ENCODE measurements at places on chromosomes 7 and 10. TPM values are rescaled to one million over a fixed set of nuclear protein-coding genes. Genes with fewer than 3 reads are reported as not detected.

GRCh38 chr10:126185676-126186447 is 202.4 kb downstream of the ADAM12 start:
- H3K36me3 ChIP-seq = no peaks in the 10 kb centered on the region
- H3K27me3 ChIP-seq = no peaks in the 10 kb centered on the region
- no peak for DNase-seq
- no peak overlapping the region for H3K27ac ChIP-seq

DNA sequence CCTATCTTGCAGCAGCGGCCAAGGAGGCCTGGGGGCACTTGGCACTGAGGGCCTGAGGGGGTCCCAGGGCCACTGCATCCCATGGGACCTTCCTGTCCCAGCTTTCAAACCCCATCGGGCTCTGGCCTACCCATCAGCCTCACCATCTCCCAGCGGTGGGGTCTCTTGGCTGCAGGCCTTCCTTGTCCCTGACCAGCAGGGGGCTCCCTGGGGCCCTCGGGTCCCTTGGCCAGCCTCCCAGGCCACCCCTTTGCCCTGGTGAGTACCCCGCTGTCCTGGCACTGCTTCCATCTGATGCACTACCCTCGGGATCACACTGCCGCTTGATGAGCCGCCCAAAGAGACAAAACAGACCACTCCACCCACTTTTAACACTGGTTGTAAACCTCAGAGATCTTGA is 43.5 kb downstream of the YKT6 start:
- no peaks in the 10 kb centered on the region for H3K4me1 ChIP-seq
- no peaks in the 10 kb centered on the region for H3K27me3 ChIP-seq
- no peak overlapping the region for H3K4me3 ChIP-seq
- DNase-seq = no peak
- H3K27ac ChIP-seq = no peak overlapping the region
- no peaks in the 10 kb centered on the region for H3K36me3 ChIP-seq

DNA sequence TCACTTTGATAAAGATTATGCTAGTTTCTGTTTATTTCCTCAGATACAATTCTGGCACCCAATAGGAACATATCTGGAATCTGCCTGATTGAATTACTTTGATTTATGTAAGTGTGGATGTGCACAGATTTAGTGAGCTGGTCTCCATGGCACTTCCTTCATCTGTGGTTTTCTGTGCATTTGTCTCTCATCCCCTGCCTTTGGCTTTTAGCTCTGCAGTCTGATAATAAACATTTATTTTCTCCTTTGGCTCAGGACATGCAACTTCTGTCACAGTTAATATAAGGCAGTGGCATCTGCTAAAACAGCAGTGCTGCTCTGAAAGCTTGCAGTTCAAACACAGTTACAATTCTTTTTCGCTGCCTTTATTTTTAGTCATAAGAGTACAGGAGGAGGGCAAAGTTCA is 273.7 kb upstream of the CHRM2 start:
- no peak overlapping the region for H3K4me3 ChIP-seq
- no peak overlapping the region for H3K27ac ChIP-seq
- no peaks in the 10 kb centered on the region for H3K4me1 ChIP-seq
- no peak for DNase-seq

- no peak for DNase-seq
- H3K4me1 ChIP-seq = peaks cover 4% of the 10 kb centered on the region
- no peak overlapping the region for H3K27ac ChIP-seq
- no peaks in the 10 kb centered on the region for H3K27me3 ChIP-seq
Observed at GRCh38 chr7:40720416-40720815, 585.6 kb downstream of the SUGCT start.

Gene AKR1C4
- total RNA-seq = not detected

Gene OPN4
- not detected for total RNA-seq

Gene TRIM74
- 0.69 TPM for total RNA-seq
